Ascending aorta (tissue), 2 donors: ENCODE measurements at places on chromosomes 2 and 18.

DNA sequence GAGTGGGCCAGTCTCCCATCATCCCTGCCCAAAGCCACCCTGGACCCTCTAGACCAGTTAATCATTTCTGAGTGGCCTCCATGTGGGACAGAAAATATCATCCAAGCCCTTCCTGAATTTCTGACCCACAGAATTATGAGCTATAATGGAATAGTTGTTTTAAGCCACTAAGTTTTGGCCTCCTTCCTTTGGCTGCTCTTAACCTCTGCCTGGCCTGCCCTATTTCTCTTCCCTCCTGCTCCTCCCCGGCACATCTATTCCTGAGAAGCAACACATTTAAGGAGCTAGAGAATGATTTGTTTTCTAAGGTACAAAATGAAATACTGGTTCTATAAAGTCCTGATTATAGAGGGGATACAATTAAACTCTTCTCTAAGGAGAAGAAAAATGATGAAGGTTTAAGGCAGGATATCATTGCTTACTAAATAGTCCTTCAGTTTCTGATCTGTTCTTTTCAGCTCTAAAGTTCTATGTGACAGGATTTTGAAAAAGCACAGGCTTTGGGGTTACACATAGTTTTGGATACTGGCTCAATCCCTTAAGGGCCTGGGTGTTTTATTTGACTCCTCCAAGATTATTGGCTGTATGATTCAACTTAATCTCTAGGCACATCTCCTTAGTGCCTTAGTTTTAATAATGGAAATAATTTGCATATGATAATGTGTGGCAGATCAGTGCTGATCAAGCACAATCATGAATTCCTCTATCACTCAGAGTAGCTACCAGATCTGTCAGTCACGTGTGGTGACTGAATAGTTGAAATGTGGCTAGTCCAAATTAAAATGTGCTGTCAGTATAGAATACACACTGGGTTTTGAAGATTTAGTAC, 240.3 kb downstream of the VAPA start:
- no peaks in the 10 kb centered on the region for H3K4me1 ChIP-seq
- H3K27me3 ChIP-seq, result no peaks in the 10 kb centered on the region
- H3K36me3 ChIP-seq, result no peaks in the 10 kb centered on the region
- no peak for DNase-seq
- no peak overlapping the region for H3K4me3 ChIP-seq
- H3K27ac ChIP-seq, result peak overlapping the region; percentile 5

- no peak overlapping the region for H3K4me3 ChIP-seq
- no peak for DNase-seq
- H3K4me1 ChIP-seq, result no peaks in the 10 kb centered on the region
- no peak overlapping the region for H3K27ac ChIP-seq
Observed at GRCh38 chr2:160516547-160517365, 23.1 kb upstream of the RBMS1 start.

DNA sequence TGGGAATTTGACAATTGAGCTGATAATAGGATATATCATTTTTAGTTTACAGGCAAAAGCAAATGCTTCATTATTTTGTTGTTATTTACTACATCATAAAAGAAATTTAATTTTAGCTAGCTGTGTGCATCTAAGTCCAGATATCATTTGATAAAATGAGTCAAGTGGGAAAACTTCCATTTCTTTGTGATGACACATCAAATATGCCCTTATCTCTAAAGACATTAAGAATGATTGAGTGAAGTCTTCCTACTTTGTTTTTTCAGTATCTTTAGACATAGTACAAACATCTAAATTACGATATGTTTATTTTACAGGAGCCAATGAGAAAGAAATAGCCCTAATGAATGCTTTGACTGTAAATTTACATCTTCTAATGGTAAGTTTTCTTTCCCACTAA, 77.0 kb downstream of the KYNU start:
- H3K27ac ChIP-seq, result no peak overlapping the region
- H3K4me1 ChIP-seq, result no peaks in the 10 kb centered on the region
- H3K4me3 ChIP-seq, result no peak overlapping the region
- DNase-seq, result no peak
- no peaks in the 10 kb centered on the region for H3K36me3 ChIP-seq

- H3K36me3 ChIP-seq, result no peaks in the 10 kb centered on the region
- no peaks in the 10 kb centered on the region for H3K27me3 ChIP-seq
- H3K27ac ChIP-seq, result no peak overlapping the region
- peaks cover 16% of the 10 kb centered on the region for H3K4me1 ChIP-seq
- no peak for DNase-seq
- no peak overlapping the region for H3K4me3 ChIP-seq
Observed at GRCh38 chr2:110097506-110098220, 18.0 kb downstream of the MALL start.

GRCh38 chr2:241542278-241542605, 16.3 kb upstream of the BOK start:
- no peak overlapping the region for H3K4me3 ChIP-seq
- H3K27me3 ChIP-seq, result peaks cover 4% of the 10 kb centered on the region
- H3K36me3 ChIP-seq, result no peaks in the 10 kb centered on the region
- H3K27ac ChIP-seq, result no peak overlapping the region

GRCh38 chr2:47346107-47346506, 56.8 kb upstream of the MSH2 start:
- H3K4me1 ChIP-seq, result peaks cover 8% of the 10 kb centered on the region
- no peak overlapping the region for H3K27ac ChIP-seq
- H3K36me3 ChIP-seq, result no peaks in the 10 kb centered on the region

DNA sequence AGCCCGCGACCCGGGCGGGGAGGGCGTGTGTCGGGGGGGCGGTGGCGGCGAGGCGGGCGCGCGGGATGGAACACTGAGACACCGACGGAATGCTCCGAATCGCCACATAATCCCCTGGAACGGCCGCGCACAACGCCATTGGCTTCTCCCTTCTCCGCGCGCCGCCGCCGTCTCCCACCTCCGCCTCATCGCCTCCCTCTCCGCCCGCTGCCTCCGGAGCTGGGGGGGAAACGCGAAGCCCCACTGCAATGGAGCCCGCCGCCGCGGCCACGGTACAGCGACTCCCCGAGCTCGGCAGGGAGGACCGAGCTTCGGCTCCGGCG, at the start of gene PHLPP1:
Gene PHLPP1 (plus strand): TSS at position 106 of the 323 bp plus-strand sequence. CDS start 143 bp downstream, at position 249.
- no peaks in the 10 kb centered on the region for H3K4me1 ChIP-seq
- DNase-seq, result no peak
- no peaks in the 10 kb centered on the region for H3K36me3 ChIP-seq
- H3K27ac ChIP-seq, result peak within 1 kb of the TSS; percentile 93

DNA sequence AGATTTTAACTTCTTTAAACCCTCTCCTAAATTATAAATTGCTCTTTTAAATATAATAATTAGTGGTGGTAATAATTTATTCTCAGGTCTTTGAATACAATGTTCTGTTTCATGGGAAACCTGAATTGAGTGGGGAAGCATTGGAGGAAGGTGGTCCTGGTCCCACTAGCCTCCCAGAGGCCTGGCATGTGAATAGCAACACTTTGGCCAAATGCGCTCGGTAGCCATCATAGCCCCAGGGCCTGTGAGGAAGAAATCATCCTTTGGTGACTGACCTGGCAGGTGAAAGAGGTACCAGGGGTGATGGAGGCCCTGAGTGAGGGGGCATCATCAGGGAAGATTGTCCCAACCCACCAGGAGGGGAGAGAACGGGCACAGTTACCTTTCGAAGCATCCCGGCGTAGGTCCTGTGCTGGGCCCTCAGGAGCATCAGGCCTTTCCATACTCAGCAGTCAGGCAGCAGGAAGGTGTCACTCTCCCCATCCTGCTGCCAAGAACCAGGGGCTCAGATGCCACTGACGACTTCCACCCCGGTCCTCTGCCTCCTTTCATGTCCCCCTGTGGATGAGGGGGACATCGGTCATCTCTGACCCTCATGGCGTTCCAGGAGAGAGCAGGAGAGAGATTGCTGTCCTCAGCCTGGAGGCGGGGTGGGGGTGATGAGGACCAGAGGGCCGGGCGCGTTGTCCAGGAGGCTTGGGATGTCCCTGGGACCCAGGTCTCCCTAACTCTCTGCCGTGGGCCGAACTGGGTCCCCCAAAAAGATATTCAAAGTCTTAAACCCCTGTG, 78.6 kb upstream of the HPCAL1 start:
- H3K4me1 ChIP-seq, result no peaks in the 10 kb centered on the region
- no peak overlapping the region for H3K27ac ChIP-seq
- no peaks in the 10 kb centered on the region for H3K27me3 ChIP-seq
- H3K36me3 ChIP-seq, result no peaks in the 10 kb centered on the region

- no peaks in the 10 kb centered on the region for H3K27me3 ChIP-seq
- H3K36me3 ChIP-seq, result no peaks in the 10 kb centered on the region
- no peak overlapping the region for H3K4me3 ChIP-seq
- H3K4me1 ChIP-seq, result peaks cover 4% of the 10 kb centered on the region
Observed at GRCh38 chr2:181458871-181459270, 1.7 kb downstream of the ITGA4 start.

GRCh38 chr2:100126201-100126600, 16.2 kb downstream of the AFF3 start:
- no peak overlapping the region for H3K4me3 ChIP-seq
- H3K27ac ChIP-seq, result no peak overlapping the region
- H3K27me3 ChIP-seq, result no peaks in the 10 kb centered on the region
- H3K4me1 ChIP-seq, result no peaks in the 10 kb centered on the region
- DNase-seq, result no peak

DNA sequence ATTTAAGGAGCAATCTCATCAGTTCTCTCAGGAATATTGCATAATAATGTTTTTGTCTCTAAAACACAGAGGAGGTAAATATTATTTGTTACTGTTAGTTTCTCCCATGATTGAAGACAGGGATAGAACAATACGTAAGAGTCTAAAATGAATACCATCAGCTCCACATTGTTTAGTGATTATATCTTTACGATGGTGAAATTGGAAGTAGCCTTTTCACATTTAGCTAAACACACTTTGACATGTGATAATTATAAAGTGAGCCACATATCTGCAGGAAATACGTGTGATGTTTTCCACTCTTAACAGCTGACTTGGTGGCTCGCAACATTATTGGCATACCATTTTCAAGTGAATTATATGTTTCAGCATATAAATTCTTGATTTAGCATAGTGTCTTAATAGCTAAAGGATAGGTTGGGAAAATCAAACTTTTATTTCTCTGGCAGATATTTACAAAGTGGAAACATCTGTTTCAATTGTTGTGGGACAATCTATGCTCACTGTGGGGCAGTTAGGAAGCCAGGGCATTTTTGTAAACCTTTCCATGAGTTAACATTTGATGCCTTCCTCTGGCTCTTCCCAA, 208.1 kb upstream of the RASGRP3 start:
- peaks cover 49% of the 10 kb centered on the region for H3K36me3 ChIP-seq
- no peak for DNase-seq
- no peaks in the 10 kb centered on the region for H3K27me3 ChIP-seq
- no peak overlapping the region for H3K4me3 ChIP-seq
- H3K27ac ChIP-seq, result peak overlapping the region; percentile 61
- no peaks in the 10 kb centered on the region for H3K4me1 ChIP-seq

GRCh38 chr2:15367715-15368114, 193.4 kb downstream of the NBAS start:
- H3K4me3 ChIP-seq, result no peak overlapping the region
- no peak overlapping the region for H3K27ac ChIP-seq
- no peaks in the 10 kb centered on the region for H3K27me3 ChIP-seq
- H3K4me1 ChIP-seq, result no peaks in the 10 kb centered on the region

- no peaks in the 10 kb centered on the region for H3K27me3 ChIP-seq
- no peak overlapping the region for H3K27ac ChIP-seq
- H3K4me3 ChIP-seq, result no peak overlapping the region
- no peak for DNase-seq
- no peaks in the 10 kb centered on the region for H3K36me3 ChIP-seq
Observed at GRCh38 chr2:105977807-105978206, 216.3 kb downstream of the UXS1 start.
